ENCODE measurements at places on chromosomes 13 and 19.

DNA sequence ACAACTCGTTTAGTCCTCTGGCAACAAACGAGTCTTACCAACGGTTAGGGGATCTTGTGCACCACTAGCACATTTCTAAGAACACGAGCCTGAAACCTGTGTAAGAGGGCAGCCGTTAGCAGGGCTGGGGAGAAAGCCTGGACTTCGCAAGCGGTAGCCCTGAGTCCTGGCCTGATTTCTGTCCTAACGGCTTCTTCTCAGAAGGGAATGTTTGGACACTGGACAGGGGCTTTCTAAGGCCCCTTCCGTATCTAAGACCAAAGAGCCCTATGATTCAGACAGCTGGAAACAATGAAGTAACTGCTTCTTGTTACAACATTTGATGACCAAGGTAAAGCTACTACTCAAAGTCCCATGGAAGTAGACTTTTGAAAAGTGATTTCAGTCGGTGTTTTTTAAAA lies 2.2 kb downstream of the ANKRD10 start:
- DNase-seq = no peak

DNA sequence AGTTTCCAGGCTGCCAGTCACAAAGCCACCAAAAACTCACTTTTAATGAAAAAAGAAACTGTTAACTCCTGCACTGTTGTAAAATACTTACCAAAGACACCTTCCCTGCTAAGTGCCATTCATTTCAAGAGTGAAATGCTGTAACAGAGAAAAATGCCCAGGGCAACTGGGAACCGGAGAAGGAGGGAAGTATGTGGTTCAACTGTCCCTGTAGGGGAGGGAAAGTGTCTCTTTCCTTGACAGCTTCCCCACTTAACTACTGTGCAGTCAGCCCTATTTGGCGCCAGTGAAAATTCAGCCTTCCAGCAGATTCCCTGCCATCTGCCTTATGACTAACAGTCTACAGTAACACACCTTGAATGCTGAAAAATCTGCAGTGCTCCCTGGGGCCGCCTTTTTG lies 789.0 kb downstream of the DIAPH3 start:
- DNase-seq = no peak

GRCh38 chr19:6794686-6795431 lies 22.4 kb downstream of the VAV1 start:
- no peak for DNase-seq

GRCh38 chr13:31767175-31767900 lies 28.0 kb downstream of the RXFP2 start:
- no peak for DNase-seq

DNA sequence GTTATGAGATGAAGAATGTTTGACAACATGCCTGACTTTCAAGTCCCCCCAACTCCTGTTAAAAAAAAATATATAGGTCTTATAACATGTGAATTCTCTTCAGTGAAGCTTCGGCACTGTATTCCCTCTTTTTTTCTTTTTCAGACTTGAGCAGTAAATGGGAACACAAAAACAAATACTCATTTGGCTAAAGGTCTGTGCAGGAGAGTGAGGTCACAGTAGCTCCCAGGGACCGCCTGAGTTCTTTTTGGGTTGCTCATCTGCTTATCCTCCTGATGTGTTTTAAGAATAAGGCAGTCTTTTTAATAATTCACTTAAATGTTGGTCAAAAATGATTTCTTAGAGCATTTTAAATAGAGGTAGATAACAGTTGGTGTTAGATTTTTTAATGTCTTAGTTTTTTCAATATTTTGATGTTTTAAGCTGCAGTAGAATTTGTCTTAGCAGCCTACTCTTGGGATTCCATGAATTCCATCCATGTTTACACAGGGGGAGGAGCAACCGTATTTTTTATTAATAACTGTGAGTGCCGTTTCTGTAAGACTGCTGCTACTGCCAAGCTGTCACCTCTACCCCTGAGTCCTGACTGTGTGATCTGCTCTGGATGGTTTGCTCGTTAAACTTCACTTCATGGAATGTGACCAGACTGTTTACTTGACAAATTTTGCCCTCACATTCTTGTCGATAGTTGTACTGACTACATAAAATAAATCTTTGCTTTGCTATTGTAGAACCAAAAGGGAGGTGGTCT lies 14.9 kb downstream of the HNRNPM start:
- DNase-seq = no peak

Measured in activated T-cell treated with anti-CD3 and anti-CD28 coated beads, Interleukin-2, amount 50 U/mL, for 1 hour (primary cell).